ENCODE measurements at places on chromosomes 13 and 19.

GRCh38 chr19:49864890-49865289 is 2.5 kb downstream of the PNKP start:
- no peak for DNase-seq

DNA sequence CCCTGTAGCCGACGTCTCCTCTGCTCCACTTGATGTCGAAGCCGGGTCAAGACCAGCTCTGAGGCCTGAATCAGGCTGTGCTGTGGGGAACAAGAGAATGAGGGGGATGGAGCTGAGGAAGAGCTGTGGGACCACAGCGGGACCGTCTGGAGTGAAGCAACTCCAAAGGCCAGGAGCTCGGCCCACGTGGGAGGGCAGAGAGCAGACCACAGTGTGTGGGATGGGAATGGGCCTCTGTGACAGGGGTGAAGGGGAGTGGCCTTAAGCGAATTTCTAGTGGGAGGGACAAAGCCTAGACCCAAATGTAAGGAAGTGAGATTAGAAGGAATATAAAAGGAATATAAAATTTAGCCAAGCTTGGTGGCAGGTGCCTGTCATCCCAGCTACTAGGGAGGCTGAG is 3.8 kb upstream of the SLC8A2 start:
- no peak for DNase-seq

DNA sequence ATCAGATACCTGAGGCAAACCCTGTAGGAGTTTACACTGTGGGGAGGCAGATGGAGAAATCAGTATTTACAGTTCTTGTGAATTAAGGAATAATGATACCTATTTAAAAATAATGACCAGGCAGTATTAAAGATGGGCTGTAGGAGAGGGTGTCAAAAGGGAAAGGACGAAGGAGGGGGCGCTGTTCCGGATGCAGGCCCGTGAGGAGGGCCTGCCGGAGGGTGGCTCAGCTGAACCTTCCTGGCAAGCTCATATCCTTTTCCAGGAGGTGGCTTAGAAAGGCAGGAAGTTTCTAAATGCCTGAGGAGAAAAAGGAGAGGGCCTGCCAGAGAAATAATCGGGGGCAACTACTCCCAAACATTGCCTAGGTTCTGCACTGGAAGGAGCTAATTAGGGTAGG is 46.6 kb downstream of the MBNL2 start:
- DNase-seq = no peak

GRCh38 chr19:5262721-5263120 is 77.9 kb downstream of the PTPRS start:
- no peak for DNase-seq

GRCh38 chr13:28497143-28497876 is 2.4 kb upstream of the FLT1 start:
- no peak for DNase-seq

- no peak for DNase-seq
These were observed 119.7 kb upstream of the SOX1 start for GRCh38 chr13:111947026-111947810.

GRCh38 chr13:71217827-71218226 is 649.2 kb downstream of the DACH1 start:
- DNase-seq = no peak

DNA sequence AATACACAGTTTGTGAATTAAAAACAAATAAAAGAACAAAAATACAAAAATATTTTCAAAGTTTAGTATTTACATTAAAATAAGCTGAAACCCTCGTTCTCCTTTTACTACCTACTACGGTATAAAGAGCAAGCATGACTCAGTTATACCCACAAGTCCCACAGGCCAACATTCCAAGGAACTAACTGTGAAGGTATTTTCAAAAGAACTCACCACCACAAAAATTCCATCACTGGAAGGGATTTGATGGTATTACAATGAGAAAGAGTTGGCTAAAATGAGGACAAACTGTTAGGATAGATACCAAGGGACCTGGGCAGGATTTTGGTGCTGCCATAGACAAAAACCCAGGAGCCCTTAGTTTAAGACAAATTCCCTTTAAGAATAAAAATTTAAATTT is 122.7 kb downstream of the TBC1D4 start:
- no peak for DNase-seq

DNA sequence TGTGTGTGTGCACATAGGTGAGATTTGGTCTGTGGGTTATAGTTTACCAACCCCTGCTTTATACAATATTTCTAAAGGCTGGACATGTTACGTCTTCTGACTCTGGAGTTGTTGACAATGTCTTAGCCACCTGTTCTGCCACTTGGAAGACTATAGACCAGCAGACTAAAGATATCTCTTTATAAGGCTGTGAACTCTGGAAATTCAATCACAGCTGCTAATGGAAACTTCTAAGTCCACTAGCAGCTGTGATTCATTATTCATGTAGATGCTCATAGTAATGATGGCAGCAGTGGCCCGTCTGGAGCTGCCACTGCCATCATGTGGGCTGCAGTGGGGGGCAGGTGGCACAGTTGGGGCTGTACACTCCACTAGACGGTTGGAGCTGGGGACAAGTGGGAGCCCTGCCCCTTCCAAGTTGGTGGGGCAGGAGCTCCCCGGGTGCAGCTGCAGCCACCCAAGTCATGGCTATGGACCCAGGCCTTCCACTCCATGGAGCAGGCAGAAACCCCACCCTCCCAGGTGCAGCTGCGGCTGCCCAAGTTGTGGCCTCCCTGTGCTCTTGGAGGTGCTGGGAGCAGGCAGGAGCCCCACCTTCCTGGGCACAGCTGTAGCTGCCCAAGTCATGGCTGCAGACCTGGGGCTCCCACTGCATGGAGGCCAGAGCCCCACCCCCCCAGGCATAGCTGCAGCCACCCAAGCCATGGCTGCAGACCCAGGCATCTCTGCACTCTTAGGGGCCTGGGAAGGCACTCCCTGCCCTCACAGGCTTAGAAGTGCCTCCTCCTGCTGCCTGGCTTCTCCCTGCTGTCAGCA is 8.8 kb downstream of the IGFL4 start:
- DNase-seq = no peak

GRCh38 chr13:114311387-114311786 is 2.9 kb upstream of the CHAMP1 start:
- no peak for DNase-seq

GRCh38 chr19:17658240-17658639 is 29.9 kb downstream of the UNC13A start:
- DNase-seq = no peak

DNA sequence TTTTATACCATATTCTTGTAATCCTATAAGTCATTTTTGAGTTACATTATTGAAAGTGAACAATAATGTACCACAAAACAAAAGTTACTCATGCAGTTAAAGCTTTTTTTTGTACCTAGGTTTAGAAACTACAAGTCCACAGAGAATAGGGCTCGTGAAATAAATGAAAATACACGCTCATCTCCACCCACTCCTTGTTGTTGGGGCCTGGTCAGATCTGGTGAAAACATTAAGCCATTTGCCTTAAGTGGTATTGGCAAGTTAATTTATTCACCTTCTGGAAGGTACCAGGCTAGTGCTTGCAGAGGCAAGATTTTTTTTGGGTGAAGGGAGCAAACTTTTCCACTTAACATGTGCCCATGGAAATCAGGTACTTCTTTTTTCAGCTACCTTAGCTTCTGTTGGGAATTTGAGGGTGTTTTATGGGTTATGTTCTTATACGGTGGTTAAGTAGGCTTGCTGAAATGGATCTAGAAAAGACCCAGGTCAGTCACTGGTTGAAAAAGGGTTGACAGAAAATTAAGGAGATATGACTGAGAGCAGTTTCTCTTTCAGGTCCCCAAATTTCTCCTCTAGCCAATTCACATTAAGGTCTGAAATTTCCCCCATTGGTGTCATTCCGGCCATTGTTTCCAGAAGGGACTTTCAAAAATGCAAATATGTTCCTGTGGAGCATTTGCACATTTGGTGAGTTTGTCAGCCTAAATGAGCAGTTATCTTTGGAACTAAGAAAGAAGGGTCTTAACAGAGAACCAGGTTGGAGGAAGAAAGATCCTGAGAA is 143.3 kb downstream of the KCNRG start:
- no peak for DNase-seq

DNA sequence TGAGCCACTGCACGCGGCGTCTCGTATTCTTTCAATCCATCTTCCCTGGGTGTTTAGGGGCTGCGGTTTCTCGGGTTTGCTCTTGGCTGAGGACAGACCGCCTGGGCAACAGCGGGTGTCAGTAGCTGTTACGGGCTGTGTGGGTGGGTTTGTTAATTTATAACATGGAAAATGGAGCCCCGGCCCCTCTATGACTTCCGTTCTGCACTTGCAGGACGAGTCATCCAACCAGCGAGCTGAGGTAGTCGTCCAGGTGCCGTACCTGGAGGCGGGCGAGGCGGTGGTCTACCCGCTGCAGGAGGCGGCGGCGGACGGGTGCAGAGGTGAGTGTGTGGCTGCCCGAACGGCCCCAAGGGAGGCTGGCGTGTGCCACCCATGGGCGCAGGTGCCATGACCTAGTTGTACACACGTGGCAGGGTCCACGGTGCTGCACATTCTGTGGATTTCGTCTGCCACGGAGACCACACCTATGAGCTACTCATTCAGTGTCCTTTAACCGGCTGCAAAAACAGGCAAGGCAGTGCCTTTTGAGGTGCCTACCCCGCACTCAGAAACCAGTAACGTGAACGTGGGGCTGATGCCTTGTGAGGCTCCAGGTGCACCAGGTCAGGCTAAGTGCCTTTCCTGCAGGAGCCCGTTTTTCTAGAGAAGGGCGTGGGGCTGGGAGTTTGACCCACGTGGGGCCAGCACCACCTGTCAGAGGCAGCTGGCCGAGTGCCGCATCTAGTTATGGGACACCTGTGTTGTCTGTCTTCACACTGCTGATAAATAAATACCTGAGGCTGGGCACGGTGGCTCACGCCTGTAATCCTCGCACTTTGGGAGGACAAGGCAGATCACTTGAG is 10.9 kb downstream of the POLR2E start:
- no peak for DNase-seq

DNA sequence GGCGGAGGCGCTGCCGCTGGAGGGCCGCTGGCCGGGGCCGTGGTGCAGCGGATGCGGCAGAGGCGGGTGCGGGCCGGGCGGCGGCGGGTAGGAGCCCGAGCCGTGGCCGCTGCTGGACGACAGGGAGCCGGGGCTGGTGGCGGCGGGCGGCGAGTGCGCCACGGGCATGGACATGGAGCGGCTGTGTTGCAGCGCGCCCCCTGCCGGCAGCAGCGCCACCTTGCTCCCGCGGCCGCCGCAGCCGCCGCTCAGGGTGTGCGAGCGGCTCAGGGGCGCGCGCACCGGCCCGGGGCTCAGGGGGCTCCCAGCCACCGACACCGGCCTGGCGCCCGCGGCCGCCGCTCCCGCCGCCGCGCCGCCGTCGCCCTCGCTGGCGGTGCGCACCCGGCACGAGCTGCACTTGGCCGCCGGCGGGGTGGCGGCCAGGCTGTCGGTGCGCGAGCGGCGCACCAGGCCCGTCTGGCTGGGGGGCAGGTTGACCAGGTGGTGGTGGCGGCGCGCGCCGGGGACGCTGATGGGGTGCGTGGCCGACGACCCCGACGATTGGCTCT is 1.7 kb downstream of the IRS2 start:
- peak; percentile 67 for DNase-seq

DNA sequence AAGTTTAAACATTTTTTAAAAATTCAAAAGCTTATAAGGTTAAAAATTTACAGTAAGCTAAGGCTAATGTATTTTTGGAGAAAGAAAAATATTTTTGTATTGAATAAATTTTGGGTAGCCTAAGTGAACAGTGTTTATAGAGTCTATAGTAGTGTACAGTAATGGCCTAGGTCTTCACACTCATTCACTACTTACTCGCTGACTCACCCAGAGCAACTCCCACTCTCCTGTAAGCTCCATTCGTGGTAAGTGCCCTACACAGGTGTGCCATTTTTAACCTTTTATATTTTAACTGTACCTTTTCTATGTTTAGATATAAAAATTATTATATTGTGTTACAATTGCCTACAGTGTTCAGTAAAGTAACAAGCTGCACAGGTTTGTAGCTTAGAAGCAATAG is 96.6 kb upstream of the FREM2 start:
- DNase-seq = no peak

DNA sequence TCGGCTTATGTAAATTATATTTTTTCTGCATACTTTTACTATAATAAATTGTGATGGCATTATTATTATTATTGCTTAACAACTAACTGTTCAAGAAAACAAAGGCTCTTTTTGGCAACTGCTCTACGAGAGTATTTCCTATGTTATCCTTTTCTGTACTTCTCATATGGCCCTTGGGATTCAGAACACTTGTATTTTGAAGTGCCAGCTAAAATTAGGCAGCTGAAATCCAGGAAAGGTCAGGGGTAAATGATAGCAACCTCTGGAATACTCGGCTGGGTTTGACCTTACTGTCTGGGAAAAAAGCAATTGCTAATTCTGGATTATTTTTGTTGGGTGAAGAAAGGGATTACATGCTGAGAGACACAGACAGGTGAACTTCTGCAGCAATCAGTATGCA is 23.9 kb downstream of the EDNRB start:
- no peak for DNase-seq

Data from CD4-positive, alpha-beta T cell treated with Interleukin-15 for 4 hours (primary cell).